Activated T-helper 1 cell treated with anti-CD3 and anti-CD28 coated beads, Interleukin-2, amount 50 U/mL, for 16 hours (primary cell): ENCODE measurements at places on chromosomes 3 and 15.

GRCh38 chr3:154972951-154973350, 107.2 kb upstream of the MME start:
- no peak for DNase-seq

DNA sequence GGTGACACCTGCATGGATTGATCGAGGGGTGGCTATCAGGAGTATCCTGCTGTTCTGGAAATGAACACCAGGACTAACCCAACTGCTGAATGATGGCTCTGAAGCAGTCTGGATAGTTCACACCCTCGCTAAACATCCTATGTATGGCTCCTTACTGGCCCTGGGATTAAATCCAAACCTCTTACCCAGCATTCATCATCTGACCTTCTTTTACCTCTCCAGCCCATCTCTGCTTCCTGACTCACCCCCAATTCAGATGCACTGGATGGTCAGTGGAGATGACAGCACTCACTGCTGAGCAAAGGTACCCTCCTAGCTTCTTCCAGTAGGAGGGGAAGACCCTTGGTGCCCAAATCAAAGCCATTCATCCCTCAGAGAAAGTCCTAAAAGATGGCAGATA, 235.2 kb upstream of the TRIM42 start:
- DNase-seq, result no peak

DNA sequence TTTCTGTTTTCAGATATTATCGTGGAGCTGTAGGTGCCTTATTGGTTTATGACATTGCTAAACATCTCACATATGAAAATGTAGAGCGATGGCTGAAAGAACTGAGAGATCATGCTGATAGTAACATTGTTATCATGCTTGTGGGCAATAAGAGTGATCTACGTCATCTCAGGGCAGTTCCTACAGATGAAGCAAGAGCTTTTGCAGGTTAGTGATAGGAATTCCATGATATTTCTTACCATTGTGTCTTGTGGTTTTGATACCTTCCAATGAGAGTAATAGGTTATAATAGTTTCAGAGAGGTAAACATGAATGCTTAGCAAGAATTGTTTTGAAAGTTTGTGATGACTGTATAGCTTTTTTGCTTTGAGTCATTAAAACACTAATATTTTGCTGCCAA, 8.5 kb downstream of the RAB11A start:
- DNase-seq, result no peak

- DNase-seq, result no peak
Observed at GRCh38 chr15:39252134-39252470, 328.8 kb upstream of the THBS1 start.

- DNase-seq, result no peak
Observed at GRCh38 chr3:87333393-87333892, 57.1 kb upstream of the POU1F1 start.

GRCh38 chr3:72093270-72093991, 308.5 kb upstream of the PROK2 start:
- no peak for DNase-seq

GRCh38 chr3:17573396-17573795, 169.0 kb downstream of the TBC1D5 start:
- no peak for DNase-seq

GRCh38 chr15:83112233-83112955, 4.9 kb downstream of the TM6SF1 start:
- DNase-seq, result no peak

- no peak for DNase-seq
Observed at GRCh38 chr3:127167315-127168043, 25.5 kb upstream of the PRR23E start.

GRCh38 chr3:25817107-25817506, 27.2 kb downstream of the OXSM start:
- DNase-seq, result no peak

GRCh38 chr15:35098737-35099136, 13.6 kb upstream of the NANOGP8 start:
- DNase-seq, result no peak
